ENCODE measurements at places on chromosomes 12 and 14.
A peak's percentile ranks its signal among the peaks of the same experiment; 100 is the strongest.

- DNase-seq, result no peak
Observed at GRCh38 chr12:101490286-101490920, 15.3 kb downstream of the SPIC start.

GRCh38 chr12:45729233-45730083, at the start of gene ARID2:
ARID2 (plus strand) TSS chr12:45729706; CDS start chr12:45729837, 131 bp downstream.
- DNase-seq, result peak; percentile 43

GRCh38 chr14:31435276-31435675, 14.9 kb upstream of the HEATR5A start:
- DNase-seq, result no peak

DNA sequence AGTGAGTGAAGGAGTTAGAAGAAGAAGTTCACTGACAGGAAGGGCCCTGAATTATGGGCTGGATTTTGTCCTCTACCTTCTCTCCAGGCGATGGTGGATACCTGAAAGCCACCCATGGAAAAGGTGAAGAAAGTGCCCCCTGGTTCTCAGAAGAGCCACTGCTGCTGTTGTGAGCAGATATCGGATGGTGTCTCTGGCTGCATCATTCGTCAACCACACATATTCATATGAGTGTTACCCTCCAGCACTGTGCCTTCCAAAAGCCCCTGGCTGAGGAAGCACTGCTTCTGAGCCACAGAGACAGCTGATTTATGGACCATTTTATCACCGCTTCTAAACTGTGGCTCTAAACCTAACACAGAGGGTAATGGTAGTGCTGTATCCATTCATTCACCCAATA, 2.0 kb upstream of the ACTN1 start:
- DNase-seq, result no peak

DNA sequence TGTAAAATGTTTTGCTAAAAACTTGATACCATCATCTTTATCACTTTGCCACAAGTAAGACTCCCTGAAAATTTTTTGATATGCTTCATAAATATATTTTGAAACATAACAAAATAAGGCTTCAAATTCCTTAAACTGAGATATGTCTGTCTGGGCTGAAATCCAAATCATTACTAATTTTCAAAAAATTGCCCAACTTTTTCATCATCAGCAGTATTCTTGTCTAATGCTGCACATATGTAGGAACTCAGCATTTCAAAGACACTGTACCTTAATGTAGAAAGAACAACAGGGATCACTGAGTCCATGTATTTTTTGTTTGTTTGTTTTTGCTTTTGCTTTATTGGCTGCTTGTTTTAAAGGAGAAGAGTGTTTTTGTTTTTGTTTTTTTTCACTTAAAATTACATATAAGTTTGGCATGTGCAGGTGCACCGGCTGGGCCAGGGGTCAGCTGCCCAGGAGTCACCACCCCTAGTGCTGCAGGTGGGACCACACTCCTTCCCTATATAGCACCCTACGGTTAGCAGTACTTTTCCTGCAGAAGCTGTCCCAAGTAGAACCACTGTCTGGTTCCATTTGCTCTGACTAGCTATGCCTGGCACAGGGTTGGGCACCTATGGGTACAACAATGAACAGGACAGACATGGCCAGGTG, 231.2 kb downstream of the PIK3C2G start:
- DNase-seq, result no peak
